ENCODE measurements at places on chromosomes 3 and 15.

- no peak for DNase-seq
These were observed 149.7 kb downstream of the KLF13 start for GRCh38 chr15:31476236-31476810.

DNA sequence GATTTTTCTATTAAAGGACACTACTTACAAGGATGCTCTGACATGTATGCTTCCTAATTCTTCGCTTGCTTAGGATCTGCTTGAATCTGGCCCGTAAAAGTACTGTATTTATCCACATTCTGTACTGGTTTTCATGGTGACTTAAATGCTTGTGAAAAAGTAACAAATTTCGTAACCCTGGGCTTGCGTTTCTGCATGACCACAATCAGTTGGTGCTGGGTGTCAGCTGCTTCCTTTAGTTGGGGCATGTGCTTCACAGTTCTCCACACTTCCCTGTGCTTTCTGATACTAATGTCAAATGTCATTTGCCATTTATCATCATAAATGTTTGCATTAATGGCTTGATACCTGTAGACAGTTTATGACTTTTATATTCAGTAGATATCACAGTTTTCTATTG is 218.4 kb upstream of the MLF1 start:
- DNase-seq = peak; percentile 93

DNA sequence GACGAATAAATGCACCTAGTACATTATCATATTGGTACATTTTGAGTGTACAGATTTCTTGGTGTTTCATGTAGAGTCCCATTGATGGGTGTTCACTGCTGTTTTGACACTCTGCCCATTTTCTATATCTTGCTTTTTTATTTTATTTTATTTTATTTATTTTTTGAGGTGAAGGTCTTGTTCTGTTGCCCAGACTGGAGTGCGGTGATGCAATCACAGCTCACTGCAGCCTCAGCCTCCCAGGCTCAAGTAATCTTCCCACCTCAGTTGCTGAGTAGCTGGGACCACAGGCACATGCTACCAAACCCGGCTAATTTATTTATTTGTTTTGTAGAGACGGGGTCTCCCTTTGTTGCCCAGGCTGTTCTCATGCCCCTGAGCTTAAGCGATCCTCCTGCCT is 44.2 kb downstream of the DNAJC13 start:
- no peak for DNase-seq

- no peak for DNase-seq
These were observed 17.8 kb downstream of the SPTBN5 start for GRCh38 chr15:41876007-41876406.

DNA sequence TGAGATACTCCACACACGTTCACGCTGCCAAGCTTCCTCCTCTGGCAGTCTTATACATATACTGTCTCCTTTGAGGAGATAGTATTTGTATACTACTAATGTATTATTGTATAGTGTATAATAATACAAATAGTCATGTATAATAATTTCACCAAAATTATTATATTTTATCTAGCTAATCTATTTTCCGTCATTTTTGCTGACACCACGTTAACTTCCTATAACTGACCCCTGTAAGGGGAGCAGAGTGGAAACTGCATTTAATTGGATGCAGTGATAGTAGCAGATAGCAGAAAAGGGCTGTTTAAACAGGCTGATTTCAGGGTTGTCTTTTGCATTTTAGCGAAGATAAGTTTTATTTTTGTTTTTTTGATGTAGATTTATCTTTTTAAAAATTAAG is 30.5 kb upstream of the TMEM42 start:
- DNase-seq = no peak

GRCh38 chr3:109743981-109744380 is 406.6 kb upstream of the DPPA4 start:
- DNase-seq = no peak

GRCh38 chr3:140164922-140165590 is 230.1 kb downstream of the CLSTN2 start:
- DNase-seq = no peak

DNA sequence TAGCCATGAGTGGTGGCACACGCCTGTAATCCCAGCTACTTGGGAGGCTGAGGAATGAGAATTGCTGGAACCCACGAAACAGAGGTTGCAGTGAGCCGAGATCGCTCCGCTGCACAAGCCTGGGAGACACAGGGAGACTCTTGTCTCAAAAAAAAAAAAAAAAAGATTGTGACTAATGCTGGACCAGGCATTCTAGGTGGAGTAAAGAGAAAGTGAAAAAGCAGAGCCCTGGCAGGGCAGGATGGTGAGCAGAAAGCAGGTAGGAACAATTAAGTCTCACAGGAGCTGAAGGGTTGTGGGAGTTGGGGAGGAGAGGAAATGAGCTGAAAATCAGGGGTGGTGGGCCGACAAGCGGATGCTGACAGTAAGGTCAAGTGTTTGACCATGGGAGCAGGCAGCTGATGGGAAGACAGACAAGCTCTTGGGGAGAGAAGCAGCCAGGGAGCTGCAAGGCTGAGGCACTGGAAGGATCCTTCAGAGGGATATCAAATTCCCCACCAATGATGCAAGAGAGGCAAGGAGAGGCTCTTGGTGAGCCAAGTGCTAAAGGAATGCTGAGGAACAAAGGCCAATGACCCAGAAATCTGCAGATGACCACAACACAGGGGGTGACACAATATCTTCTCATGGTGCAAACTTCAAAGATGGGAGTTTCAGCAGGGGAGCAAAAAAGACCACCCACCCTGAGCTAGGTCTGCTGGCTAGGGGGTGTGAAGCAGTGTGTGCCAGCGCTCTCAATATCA is 251.1 kb downstream of the ULK4 start:
- no peak for DNase-seq

GRCh38 chr3:151226088-151226563 is 23.1 kb upstream of the GPR171 start:
- peak; percentile 70 for DNase-seq

- peak; percentile 41 for DNase-seq
These were observed 11.3 kb upstream of the RPL39L start for GRCh38 chr3:187150599-187150998.

DNA sequence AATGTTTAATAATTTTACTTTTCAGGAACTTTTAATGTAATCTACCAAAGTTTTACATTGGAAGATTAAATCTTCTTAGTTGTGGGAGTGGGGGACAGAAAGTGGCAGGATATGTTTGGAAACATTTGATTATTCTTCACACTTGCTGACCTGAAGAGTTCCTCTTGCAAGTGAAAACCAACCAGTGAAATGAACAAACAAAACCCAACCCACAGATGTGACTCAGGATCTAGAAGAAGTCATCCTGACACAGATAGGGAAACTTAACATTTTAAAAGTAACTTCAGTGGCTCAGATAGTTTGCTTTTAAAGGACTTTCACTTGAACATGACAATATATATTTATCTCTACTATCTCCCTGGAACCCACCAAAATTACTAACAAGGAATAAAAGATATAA is 55.4 kb downstream of the ASTE1 start:
- DNase-seq = peak; percentile 44

GRCh38 chr3:56761023-56761422 is 40.7 kb downstream of the ARHGEF3 start:
- no peak for DNase-seq

DNA sequence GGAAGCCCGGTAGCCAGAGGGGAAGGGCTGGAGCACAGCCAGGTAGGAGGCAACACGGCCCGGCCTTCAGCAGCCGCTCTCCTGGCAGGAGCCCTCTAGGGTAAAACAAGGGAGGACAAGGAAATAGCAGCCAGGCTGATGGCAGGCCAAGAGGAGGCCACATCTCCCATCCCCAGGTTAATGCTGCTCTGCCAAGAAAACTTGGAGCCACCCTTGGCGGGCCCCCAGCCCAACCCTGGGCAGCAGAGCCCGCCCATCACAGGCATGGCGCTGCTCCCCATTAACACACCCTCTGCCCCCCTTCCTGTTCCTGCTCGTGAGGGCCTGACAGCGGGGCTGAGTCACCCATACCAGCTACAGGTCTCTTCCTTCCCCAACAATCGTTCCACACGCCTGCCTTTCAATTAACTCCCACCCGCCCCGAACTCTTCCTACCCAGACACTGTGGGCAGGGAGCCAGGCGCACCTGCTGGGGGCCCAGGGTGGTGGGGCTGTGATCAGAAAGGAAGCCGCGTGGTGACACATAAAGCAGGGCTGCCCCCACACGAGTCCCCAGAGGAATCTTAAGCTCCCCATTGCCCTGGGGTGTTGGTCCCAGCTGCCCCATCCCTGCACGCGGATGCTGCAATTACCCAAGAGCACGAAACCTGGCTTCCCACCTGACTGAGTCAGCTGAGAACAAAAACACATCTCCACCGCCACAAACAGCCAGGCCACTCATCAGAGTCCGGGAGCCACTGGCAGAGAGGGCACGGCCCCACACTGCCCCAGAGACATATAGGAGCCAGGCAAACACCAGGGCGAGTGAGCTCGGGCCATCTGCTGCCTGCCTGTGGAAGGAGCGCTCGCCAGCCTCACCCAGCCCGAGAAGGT is at the start of gene C15orf62:
C15orf62 (plus strand) TSS at position 707 of the 873 bp plus-strand sequence. CDS start 516 bp downstream, outside the sequence.
- peak; percentile 56 for DNase-seq

GRCh38 chr3:57816471-57817095 is 60.5 kb downstream of the SLMAP start:
- peak; percentile 2 for DNase-seq

DNA sequence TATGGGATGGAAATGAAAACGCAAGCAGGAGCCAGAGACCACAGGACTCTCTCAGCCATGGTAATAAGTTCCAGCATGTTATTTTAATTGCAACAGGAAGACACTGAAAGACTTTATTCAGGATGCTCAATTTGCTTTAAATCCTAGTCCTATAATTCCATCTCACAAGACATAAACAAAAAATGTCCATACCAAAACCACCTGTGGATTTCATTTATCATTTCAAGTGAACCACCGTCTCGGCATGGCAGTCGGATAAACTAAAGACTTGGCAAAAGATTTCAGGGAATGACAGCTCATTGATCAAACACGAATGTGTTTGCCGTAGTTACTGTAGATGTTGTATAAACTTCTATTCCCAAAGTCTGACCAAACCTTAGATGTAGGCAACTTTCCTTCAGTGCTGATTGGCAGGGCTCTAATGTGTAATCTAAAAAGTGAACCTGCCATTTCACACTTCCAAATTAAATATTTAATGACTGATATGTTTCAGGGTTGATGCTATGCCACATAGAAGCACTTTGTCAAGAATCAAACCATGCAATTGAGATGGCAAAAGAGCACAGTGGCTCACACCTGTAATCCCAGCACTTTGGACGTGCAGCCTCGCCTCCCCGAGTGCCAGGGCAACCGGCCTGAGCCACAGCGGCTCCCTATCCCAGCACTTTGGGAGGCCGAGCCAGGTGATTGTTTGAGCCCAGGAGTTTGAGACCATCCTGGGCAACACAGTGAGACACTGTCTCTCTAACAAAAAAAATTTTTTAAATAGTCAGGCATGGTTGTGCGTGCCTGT is 331.7 kb downstream of the MAGI1 start:
- DNase-seq = no peak

All from inflammatory macrophage (primary cell).